Activated naive CD4-positive, alpha-beta T cell treated with anti-CD3 and anti-CD28 coated beads, Interleukin-2, amount 10 ng/mL, durations not matched to agents 5 hours and 36 hours (primary cell): ENCODE measurements at places on chromosomes 12 and 14. TPM values are rescaled to one million over a fixed set of nuclear protein-coding genes. Genes with fewer than 3 reads are reported as not detected.

The CMA1 gene
- total RNA-seq: not detected

The CLEC4D gene
- 0.23 TPM for total RNA-seq

The PMCH gene
- 0.28 TPM for total RNA-seq

The ZNF605 gene
- 11.7 TPM for total RNA-seq

The DHRS2 gene
- total RNA-seq: 0.18 TPM
